SJCRH30 (cell line): ENCODE measurements at places on chromosomes 13 and 19. TPM values are rescaled to one million over a fixed set of nuclear protein-coding genes. Genes with fewer than 3 reads are reported as not detected.

- DNase-seq, result peak; percentile 89
These were observed 361.8 kb downstream of the ZNF536 start for GRCh38 chr19:30733826-30734550.

GRCh38 chr19:50432221-50433028, at the start of gene MYBPC2:
Gene MYBPC2 (plus strand): TSS chr19:50432892. CDS start chr19:50432954, 62 bp downstream.
- DNase-seq, result peak; percentile 99

- no peak for DNase-seq
These were observed 49.8 kb downstream of the ELF1 start for GRCh38 chr13:40969169-40969901.

DNA sequence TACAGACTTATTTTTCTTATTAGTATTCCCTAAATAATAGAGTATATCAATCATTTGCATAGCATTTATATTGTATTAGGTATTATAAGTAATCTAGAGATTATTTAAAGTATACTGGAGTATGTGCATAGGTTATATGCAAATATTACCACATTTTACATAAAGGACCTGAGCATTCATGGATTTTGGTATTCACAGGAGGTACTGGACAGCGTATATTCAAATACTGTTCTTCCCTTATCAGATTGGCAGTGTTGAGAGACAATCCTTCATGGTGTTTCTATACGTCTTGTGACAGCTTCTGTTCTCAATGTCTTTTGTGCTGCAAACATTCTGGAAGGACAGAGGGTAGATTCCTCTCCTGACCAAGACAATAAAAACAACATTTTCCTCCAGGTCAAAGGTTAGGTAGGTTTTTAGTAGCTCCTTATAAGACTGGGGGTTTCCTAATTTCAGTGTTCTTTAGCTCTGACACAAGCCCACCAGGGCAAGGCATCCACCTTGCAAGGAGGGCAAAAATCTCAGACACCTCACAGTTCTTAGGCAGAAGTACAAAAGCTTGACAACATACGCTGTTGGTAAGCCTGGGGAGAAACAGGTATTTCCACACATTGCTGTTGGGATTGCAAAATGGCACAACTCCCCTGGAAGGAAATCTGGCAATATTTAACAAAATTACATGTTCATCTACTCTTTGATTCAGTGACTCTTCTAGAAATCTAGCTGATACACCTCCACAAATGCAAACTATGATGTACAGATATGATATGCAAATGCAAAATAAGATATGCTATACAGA, 20.6 kb upstream of the PCCA start:
- DNase-seq, result no peak

DNA sequence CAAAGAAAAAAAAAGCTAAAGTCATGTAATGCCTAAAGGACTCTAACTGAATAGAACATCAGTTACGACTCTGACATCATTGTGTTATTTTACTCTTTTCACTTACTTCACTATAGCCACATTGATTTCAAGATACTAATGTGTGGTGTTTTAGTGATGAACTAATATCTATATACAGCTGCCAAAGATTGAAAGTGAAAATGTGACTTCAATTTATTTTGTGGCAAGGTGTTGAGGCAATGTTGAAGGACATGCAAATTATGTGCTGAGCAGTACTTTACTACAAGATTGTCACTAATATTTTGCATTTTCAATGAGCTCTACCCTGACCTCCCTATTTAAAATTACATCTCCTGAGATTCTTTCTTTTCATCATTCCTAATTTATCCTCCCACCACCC, 1911.9 kb upstream of the PCDH20 start:
- no peak for DNase-seq

- DNase-seq, result no peak
These were observed 50.5 kb upstream of the IRS2 start for GRCh38 chr13:109836629-109837607.

DNA sequence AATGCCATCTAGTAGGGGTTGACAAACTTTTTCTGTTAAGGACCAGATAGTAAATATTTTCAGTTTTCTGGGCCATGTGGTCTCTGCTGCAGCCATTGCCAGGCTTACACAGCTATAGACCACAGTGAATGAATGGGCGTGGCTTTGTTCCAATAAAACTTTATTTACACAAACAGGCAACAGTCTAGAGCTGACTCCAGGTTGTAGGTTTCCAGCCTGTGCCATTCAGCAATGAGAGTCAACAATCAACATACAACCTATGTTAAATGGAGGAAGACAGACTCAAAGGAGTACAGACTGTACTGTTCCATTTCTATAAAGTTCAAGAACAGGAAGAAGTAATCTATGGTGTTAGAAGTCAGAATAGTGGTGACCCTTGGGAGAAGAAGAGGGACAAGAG, 15.2 kb upstream of the IZUMO2 start:
- peak; percentile 80 for DNase-seq

GRCh38 chr13:38941353-38941945, 49.2 kb downstream of the STOML3 start:
- DNase-seq, result no peak

The LILRA1 gene
- not detected in 2 replicates for total RNA-seq

GRCh38 chr19:49677231-49677900, at the start of gene PRMT1:
Gene PRMT1 (plus strand): TSS chr19:49677271. CDS start chr19:49677281, 10 bp downstream.
- DNase-seq, result peak; percentile 67

DNA sequence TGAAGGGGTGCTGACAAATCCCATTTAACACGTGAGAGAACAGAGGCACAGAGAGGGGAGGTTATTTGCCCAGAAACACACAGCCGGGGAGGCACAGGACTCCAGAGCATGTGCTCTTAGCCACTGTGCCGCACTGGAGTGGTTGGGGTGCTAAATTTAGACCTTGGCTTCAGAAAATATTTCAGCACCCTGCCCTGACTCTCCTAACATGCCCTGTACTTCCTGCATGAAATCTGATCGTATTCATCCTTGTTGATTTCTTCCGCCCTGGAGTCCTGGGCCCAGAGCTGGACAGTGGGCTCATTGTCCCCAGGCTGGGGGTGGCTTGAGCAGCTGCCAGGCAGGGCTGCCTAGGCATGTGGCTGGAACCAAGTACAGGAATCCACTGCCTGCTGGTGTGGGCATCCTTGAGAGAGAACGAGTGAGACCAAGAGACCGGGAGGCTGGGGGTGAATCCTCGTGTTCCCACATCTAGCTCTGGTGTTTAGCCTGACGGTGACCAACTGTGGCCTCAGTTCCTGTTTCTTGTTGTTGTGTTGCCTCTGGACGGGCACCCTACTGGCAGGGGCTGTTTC, 5.3 kb downstream of the SLC27A1 start:
- peak; percentile 99 for DNase-seq

DNA sequence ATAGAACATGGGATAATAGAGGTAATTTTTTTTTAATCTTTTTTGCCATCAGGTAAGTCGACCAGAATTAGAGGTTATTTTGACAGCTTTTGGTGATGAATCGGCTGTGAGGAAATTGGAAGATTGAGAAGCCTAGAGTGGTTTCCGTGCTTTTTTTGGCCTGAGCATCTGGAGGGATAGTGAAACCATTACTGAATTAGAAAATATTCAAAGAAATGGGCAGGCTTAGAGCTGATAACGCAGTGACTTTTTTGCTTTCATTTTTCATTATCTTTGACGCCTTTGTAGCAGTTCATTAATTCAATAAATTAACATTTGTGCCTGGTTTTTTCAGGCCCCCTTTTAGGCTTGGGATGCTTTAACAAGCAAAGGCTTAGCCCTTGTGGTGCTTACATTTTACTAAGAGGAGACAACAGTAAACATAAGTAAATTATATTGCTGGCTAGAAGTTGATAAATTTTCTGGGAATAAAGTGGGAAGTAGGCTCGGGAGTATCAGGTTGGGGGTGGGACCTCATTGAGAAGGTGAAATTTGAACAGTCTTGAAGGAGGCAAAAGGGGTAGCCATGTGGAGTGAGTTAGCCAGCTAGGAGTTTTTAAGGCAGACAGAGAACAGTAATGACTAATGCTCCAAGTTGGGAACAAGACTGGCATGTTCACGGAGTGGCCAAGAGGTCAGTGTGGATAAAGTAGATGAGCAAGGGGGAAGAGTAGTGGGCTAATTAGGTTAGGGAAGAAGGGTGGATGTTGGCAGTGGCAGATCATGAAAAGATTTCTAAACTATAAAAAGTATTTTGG, 36.5 kb downstream of the GTF2F2 start:
- DNase-seq, result no peak

GRCh38 chr19:3125900-3126524, 9.8 kb upstream of the GNA15 start:
- DNase-seq, result peak; percentile 72

DNA sequence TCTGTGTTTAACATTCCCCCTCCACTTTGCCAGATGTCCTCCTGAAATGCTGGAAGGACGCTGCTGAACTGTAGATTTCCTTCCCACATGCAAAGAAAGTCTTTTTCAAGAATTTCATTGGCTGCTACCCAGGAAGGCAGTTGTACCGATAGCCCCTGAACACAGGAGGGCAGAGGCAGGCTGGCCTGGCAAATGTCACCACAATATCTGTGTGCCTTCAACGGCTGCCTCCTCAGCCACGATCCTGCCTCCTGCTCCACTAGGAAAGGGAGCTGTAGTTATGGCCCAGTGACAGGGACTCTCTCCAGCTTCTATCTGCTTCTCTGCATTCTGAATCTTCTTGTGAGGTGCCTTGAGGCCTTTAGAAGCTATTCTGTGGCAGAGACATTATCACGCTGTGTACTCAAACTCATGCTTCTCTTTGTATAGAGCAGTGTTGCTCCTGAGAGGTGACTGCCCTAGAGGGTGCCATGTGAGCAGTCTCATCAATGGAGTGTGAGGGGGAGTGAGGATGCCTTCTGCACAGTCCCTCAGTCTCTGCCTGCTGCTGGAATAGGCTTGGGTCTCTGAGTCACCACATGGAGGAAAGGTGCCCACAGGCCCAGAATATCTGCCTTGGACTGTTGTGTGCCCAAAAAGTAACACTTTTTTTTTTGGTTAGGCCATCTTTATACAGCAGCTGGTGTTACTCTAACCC, 279.8 kb downstream of the DNAJC15 start:
- DNase-seq, result peak; percentile 85

- DNase-seq, result no peak
These were observed at the start of gene ZNF587B for GRCh38 chr19:57830071-57830602. Gene ZNF587B (plus strand): TSS chr19:57830299. CDS start chr19:57830529, 230 bp downstream.
